GM23248 (cell line): ENCODE measurements at places on chromosomes 4 and X. TPM values are rescaled to one million over a fixed set of nuclear protein-coding genes. Genes with fewer than 3 reads are reported as not detected.

DNA sequence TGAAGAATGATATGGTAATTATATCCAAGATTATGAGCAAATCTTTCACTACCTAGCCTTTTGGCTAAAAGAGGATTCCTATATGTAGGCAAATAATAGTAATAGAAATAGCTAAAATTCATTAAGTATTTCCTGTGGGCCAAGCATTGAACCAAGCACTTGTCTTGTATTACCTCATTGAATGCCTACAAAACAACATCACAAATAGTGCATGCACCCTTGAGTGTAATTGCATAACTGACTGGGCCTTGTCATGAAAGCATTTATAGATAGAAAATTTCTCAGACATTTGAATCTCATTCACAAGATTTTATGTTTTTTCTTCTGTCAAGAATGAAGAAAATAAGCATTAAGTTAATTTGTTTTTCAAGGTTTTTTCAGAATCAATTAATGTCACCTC is 3.9 kb upstream of the HPGDS start:
- DNase-seq, result no peak

GRCh38 chrX:50853399-50853798 is 39.4 kb upstream of the SHROOM4 start:
- DNase-seq, result no peak

Gene PPM1K
- 4.3 and 5.5 TPM in 2 replicates for polyA plus RNA-seq

Gene FGFR3
- polyA plus RNA-seq, result 0.10 and 0.15 TPM in 2 replicates

Gene GATA1
- not detected in 2 replicates for polyA plus RNA-seq
